ENCODE measurements at places on chromosomes 5 and 9.

DNA sequence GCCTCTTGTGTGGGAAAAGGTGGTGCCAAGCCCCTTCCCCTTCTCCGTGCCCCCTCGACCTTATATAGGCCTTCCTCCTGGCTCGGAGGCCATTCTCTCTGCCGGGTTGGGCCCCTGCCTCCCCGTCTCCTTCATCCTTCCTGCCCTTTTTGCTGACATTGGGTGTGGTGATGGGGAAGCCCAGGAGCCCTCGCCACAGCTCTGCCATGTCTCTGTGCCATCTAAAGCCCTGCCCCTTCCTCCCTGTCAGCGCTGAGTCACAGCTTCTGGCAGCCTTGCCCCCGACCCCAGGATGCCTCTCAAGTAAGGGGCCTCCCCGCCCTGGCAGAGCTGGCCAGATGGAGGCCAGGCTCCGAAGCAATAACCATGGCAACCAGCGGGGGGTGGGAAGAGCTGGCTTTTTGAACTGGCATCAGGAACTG lies 30.4 kb downstream of the JADE2 start:
- DNase-seq: peak; percentile 30

- DNase-seq: peak; percentile 48
Measured at GRCh38 chr5:17216974-17217492, 398 bp upstream of the BASP1 start.

DNA sequence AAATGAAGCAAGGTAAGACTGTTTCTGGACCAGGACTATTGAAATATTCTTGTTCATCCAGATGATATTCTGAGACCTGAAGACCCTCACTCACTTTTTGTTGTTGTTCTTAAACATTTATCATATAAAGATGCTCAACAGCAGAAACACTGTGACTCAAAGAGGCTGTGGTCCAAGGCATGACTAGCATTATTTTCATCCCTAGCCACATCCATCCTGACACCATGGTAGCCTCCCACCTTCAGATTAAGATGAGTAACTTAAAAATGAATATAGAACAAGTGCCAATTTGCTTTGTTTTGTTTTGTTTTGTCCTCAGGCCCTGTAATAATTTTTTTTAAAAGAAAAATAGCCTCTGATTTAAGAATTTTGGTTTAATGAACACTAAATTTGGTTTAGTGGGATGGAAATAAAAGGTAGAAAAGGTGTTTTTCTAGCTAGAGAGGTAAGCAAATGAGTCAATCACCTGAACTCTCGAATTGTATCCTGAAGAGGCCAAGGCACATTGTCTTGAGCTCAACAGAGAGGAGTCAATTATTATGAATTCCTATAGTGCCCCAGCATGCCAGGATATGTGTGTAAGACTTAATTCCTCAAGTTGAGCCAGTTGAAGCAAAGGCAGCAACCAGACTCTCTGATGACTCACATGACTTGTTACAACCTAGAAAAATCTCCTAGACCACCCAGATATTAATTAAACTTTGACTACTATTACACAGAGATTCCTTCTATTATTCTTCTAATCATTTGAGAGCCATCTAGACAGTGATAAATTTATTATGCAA lies 380.1 kb upstream of the TUSC1 start:
- DNase-seq: no peak

- DNase-seq: no peak
Measured at GRCh38 chr9:117354244-117354847, 60.5 kb downstream of the ASTN2 start.

- DNase-seq: no peak
Measured at GRCh38 chr9:130688072-130688471, 5.5 kb upstream of the EXOSC2 start.

DNA sequence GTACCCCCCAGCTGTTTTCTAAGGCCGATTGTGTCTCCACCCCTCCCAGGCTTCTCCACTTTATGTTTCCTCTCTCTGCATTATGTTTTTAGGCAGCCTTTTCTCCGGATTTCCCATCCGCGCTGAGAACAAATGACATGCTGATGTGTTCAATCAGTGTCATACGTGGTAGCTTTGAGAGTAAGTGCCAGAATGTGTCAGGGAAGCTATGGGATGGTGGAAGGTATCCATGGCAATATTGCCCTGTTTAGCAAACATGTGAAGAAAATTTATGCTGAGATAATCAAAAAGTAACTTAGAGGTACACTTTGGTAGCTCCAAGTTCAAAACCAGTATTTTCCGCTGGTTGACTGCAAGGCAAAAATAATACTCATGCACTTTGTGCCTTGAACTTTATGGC lies 36.6 kb upstream of the LECT2 start:
- no peak for DNase-seq

DNA sequence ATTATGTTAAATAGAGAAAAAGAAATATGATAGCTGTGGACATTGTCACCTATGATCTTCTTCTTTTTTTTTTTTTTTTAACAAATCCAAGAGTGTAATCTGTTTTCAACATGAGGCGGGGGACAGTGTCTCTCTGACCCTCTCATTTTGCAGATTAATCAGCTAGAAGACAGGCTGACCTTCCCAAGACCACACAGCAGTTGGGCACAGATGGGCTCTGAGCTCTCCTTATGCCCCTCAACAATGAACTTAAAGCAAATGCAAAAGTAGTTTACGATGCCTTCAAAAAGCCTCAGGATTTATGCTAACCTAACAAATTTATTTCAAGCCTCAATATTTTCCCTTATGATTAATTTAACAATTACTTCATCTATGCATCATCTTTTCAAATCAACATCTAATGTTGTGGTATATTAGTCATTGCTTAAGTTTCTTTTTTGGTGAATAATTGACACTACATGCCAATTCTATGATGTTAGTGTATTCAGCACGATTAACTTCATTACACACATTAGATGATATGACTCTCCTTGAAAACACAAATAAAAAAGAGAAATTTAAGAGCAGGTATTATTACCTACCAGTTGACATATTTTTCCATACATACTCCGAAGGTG lies 7.4 kb downstream of the NFIL3 start:
- DNase-seq: no peak
